ENCODE measurements at places on chromosomes 2 and 18.

DNA sequence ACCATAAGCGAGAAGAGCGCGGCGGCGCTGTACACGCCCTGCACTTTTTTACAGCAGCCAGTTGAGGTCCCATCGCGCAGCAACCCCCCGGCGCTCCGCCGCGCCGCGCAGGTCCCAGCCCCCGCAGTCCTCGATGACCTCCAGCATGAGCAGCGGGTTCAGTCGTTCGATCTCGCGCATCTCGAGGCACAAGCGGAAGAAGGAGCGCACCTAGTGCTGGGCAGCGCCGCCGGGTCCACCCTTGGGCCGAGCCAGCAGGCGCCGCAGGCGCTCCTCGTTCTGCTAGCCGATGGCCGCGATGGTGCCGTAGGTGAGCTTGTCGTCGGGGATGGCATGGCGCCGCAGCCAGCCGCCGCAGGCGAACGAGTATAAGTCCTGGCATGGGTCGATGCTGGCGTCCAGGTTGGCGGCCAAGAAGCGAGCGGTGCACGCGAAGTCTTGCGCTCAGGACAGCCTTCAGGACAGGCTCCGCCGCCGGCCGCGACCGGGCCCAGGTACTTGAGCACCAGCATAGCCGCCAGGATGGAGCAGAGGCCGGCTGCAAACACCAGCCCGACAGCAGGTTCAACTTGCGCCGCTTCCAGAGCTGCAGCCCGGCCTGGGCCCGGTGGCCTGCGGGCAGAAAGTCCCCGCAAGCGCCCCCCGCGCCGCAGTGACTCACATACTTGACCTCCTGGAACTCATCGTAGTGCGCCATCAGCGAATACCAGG is 8.3 kb downstream of the ALPP start:
- DNase-seq = no peak

GRCh38 chr2:154161286-154161685 is 289.6 kb downstream of the GALNT13 start:
- no peak for DNase-seq

- no peak for DNase-seq
Measured at GRCh38 chr2:6863792-6864191, 1.9 kb downstream of the CMPK2 start.

DNA sequence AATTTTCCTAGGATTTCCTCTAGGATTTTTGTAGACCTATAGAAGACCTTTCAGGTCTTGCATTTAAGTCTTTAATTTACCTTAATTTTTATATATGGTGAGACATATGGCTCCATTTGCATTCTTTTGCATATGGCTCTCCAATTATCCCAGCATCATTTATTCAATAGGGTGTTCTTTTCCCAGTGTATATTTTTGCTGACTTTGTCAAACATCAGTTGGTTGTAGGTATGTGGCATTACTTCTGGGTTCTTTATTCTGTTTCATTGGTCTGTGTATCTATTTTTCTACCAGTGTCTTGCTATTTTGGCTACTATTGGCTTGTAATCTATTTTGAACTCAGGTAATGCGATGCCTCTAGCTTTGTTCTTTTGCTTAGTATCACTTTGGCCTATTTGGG is 239.8 kb upstream of the CNTNAP5 start:
- DNase-seq = no peak

DNA sequence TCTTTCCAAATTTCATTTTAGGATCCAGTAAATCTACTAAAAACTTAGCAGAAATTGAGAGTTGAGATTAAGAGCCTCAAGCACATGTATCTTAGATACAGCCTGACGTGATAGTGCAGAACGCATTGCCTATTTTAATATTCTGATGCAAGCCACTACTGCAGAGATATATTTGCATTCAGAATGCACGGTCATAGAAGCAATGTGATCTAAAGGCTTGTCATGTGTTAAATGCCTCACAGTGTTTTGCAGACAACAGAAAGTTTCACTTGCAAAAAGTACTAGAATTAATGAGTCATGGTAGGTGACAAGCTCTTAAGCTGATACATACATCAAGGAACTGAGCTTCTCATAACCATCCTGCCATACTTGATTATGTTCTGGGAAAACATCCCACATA is 886.7 kb upstream of the CHAC2 start:
- peak; percentile 39 for DNase-seq

DNA sequence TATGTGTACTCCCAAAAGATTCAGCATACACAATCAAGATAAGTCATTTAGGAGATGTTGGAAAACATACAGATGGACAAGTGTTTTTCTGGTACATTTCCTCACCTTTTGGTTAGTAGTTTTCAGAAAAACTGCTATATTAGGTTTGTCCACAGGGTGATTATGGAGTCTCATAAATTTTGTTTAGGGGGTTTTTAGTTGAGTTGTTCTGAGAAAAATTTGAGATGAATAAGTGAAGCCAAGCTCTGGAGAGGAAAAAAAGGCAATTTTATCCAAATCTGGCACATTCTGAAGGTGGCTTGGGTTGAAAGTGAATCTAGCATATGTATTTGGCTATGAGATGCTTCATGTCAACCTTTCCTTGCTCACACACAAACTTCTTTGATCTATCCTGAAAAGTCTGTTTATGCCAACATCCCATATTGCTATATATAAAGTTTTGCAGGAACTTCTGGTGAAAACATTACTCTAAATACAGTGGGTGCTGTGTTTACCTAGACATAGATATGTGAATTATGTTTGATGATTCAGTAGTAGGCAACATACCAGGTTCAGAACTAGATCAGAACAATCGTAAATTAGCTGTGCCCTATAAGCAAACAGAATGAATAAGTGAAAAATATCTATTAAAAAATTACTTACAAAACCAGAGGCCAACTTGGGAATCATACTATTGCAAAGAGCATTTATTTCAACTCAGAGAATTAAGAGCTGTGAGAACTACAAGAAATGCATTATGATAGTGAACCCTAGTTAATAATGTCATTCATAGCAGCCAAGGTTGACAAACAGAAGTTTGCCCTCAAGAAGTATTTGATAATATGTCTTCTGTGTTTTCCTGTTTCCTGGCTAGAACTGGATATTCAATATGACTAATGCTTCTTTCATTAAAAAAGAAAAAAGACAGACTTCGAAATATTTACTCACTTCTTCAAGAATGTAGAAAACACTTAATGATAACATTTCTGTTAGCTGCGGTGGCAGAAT is 552.0 kb downstream of the IRS1 start:
- DNase-seq = no peak

- DNase-seq = no peak
Measured at GRCh38 chr2:54957321-54957999, 92.8 kb downstream of the RTN4 start.

DNA sequence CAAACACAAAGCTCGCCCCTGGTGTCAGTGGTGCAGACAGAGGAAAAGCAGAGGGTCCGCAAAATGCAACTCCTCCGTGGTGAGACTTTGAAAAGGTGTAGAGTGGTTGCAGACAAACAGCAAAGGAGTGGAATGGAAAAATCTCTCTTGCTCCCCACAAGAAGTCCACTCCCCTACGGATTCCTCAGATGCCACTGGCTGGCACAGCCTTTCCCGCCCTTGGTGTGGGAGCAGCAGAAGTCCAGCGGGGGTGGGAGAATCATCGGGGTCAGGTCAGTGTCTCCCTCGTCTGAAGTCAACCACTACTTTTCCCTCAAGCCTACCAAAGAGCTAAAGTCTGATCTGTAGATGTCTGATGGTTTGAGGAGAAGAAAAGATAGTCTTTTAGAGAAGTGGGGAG is 22.3 kb upstream of the B3GNT7 start:
- no peak for DNase-seq

- no peak for DNase-seq
Measured at GRCh38 chr2:33589444-33589843, 9.7 kb downstream of the FAM98A start.

DNA sequence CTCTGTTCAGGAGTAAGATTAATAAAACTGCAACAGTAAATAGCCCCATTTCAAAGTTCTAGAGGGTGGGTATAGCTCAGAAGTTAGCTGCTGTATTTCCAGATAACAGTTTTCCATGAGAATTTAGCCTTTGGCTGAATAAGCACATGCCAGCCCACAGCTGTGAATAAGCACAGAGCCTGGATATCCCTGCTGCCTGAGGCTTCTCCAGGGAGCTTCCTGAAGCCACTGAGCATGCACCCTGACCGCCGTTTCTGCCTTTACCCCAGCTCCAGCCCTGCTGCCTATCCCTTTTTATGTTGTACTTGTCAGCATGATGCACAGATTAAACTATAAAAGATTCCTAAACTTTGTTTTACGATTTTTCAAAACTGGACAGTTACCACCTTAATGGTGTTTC is 85.3 kb downstream of the FEZ2 start:
- no peak for DNase-seq

DNA sequence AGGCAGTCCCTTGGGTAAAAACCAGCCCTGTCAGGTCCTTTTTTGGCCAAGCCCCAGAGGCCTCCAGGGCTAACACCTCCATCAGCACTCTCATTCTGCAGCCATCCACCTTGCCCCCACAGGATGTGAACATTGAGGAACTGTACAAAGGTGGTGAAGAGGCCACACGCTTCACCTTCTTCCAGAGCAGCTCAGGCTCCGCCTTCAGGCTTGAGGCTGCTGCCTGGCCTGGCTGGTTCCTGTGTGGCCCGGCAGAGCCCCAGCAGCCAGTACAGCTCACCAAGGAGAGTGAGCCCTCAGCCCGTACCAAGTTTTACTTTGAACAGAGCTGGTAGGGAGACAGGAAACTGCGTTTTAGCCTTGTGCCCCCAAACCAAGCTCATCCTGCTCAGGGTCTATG is 7.3 kb downstream of the IL1F10 start:
- DNase-seq = no peak

DNA sequence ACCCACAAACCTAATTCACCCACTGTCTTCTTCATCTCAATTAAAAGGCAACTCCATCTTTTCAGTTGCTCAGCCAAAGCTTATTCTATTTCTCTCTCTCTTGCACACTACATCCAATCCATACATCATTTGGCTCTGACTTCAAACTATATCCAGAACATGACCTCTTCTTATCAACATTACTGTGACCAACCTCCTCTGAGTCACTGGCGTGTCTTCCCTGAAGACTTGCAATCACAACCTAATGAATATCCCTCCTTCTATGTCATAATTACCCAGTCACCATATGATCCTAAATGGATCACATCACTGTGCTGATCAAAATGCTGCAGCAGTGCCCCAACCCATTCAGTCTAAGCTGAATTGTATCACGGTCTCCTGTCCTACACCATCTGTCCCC is 22.6 kb upstream of the SULT1C3 start:
- DNase-seq = no peak

- no peak for DNase-seq
Measured at GRCh38 chr18:9285604-9286003, 49.0 kb upstream of the TWSG1 start.

- DNase-seq = no peak
Measured at GRCh38 chr2:227577555-227577954, 21.1 kb upstream of the SCYGR2 start.

- no peak for DNase-seq
Measured at GRCh38 chr2:99771681-99772333, 282.0 kb upstream of the REV1 start.

DNA sequence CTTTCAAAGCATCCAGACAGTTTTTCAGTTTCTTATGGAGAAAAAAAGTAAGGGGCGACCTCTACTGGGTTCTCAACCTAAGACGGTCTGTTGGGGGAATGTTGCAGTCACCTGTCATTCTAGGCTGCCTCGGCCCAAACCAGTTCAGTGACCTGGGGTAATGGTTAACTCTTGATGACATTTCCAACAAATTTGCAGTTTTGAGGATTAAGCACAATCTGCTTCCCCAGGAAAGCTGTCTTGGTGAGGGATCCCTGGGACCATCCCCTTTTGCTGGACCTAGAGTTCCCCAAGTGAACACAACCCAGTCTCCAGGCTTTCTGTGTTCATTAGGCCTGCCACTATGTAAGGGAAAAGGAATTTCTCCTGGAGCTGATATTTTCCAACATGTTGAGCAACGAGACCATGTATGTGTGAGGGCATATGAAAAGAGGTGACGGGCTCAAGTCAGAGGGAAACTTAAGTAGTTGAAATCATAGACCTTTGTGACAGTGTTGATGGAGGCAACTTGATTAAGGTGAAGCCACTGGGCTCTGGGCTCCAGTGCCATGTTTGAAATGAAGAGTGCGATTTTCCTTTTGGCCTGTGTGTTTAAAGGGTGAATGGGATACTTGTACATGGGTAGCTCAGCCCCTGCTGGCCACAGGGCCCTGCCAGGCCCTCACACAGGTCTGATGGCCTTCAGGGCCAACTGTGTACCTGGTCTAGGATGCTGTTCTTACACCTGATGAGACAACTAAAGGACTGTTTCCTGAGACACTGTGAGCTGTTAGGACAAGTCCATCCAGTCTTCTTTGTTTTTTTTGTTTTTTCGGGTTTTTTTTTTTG is 27.0 kb downstream of the FOSL2 start:
- DNase-seq = no peak

DNA sequence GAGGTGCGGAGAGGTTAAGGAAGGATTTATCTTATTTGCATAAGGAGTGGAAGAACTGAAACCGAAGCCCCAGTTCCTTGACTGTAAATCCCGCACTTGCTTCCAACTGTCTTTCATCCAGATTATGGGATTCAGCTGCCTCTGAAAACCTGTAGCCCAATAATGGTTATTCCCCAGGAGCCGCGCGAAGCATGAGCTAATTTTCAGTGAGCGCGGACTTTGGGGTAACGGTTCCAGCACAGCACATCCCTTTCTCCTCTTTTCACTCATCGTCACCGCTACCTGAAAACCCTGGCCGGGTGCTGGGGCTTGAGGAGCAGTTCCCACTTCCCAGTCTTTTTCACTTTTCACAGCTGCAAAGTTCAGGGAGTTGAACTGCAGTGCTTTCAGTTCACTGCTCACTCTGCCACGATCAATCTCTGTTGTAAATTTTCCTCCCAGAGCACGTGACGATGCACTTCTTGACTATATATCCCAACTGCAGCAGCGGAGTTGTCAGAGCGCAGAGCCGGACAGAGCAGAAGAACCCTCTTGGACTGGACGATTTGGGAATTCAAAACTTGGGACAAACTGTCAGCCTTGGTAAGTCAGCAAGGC is at the start of gene KCNE4:
KCNE4 (plus strand) TSS at position 498 of the 597 bp plus-strand sequence. CDS start 641 bp downstream, outside the sequence.
- DNase-seq = no peak

GRCh38 chr2:145690183-145690778 is 1170.4 kb upstream of the ZEB2 start:
- DNase-seq = no peak

DNA sequence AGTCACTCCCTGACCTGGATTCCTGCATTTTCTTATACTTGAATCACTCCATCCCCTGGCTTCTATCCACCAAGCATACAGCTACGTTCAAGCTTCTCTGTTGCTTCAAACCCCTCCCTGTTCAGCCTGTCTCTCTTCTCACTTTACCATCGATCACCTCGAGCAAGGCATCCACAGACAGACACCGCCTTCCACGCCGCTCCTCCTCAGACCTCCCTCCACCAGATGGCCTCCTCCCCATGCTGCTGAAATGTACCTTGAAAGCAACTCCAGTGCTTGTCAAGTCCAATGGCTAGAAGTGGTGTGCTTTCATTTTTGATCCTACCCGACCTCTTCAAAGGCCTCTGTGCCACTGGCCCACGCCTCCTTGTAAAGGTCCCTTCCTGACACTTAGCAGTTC is 131.3 kb upstream of the ACAA2 start:
- no peak for DNase-seq

GRCh38 chr2:69966496-69966895 is 5.1 kb upstream of the ASPRV1 start:
- no peak for DNase-seq

Data from NCI-H1048 (cell line).